Dermis blood vessel endothelial cell (primary cell): ENCODE measurements at places on chromosomes 13 and 19.

GRCh38 chr13:106772006-106772601 lies 204.2 kb upstream of the ARGLU1 start:
- no peak for DNase-seq

DNA sequence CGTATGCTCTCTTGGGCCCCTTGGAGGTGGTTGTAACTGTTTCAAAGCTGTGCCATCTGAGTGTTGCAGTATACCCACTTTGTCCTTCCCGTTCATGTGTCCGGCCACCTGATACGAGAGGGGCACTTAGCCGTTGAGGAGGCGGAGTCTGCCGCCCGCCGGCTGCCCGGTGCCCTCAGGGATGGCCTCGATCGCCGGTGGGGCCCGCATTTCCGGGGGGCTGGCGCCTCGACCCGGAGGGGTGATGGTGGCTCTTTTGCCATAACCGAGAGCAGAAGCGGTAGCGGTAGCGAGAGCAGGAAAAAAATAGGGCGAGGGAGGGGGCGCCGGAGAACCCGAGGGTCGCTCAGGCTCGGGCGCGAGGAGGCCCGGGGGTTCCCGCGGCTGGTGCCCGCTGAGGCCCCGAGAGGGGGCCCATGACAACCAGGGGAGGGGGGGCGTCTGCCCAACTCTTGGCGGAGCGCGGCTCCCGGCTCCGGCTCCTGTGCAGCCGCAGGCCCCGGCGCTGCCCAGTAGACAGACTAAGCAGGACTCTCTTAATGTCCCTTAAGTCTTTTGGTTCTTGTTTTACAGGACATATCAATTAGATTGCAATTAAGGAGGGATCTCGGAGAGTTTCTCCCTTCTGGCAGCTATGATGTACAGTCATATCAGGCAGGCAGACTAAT lies 342.7 kb upstream of the SGCG start:
- DNase-seq = no peak

DNA sequence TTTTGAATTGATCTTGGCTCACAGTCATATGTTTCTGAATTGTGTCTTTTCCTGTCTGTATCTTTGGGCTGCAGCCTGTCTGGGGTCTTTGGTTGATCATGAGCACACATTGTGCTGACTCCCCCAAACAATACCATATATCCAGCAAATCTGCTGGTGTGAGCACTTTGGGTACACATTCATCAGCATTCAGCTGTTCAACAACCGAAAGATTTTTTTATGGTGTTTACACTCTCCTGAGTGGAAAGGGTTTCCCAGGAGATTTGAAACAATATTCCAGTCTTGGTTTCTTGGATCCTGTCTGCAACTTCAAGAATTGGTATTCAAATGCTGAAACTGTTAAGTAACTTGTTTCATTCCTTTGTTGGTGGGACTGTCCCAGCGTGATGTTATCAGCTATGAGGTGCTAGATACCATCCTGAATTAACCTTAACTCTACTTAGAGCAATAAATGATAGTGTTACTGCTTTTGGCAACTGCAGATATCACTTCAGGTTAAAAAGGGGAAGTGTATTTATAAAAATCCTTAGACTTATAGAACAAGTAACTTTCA lies 78.4 kb upstream of the DIAPH3 start:
- DNase-seq = no peak

GRCh38 chr13:110399801-110400200 lies 92.7 kb downstream of the COL4A2 start:
- DNase-seq = no peak

DNA sequence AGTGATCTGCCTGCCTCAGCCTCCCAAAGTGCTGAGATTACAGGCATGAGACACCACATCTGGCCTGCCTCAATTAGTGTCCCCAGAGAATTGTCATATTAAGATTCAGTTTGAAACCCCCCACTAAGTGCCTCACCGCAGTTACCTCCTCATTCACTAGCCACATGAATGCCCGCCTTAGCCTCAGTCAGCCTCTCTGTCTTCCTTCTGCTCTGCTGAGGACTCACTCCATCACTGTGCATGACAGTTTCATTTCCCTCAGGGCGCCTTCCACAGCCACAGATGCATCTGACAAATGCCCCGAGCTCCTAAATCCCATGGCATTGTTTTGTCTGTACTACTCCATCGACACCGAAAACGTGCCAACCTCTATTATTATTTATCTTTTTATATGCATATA lies 23.3 kb downstream of the MIPEP start:
- DNase-seq = no peak
